HCEC 1CT (cell line): ENCODE measurements at places on chromosomes 1 and 21.

- DNase-seq, result no peak
These were observed 184.1 kb upstream of the RNPC3 start for GRCh38 chr1:103341377-103341880.

GRCh38 chr1:243335292-243335691 is 79.5 kb downstream of the SDCCAG8 start:
- no peak for DNase-seq

DNA sequence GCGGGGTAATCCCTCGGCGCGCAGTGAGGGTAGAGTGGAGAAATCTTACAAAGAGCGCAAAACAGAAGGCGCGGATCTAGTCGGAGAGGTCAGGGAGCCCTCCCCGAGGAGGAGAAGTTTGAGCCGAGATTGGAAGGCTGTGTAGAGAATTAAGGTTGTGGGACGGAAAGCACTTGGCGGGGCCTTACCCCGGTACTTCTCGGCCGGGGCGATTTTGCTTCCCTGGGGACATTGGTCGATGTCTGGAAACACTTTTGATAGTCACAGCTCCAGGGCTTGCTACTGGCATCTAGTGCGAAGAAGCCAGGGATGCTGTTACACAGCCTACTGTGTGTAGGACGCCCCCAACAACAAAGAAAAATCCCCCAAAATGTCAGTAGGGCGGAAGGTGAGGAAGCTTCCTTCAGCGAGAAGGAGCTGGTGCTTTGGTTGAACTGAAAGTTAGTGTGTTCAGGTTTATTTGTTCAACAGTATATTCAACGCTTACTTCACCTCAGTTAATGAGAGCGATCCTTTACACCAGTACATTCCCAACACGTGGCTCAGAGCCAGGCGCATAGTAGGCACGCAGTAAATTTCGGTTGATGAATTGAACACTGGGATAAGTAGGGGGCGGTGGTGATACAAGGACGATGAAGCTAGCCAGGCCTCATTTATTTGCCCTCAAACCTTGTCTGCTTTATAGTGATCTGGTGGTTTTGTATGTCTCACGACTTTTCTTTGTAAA is 807 bp downstream of the CEP85 start:
- peak; percentile 11 for DNase-seq

GRCh38 chr1:244029124-244029523 is 22.0 kb upstream of the ZBTB18 start:
- no peak for DNase-seq

DNA sequence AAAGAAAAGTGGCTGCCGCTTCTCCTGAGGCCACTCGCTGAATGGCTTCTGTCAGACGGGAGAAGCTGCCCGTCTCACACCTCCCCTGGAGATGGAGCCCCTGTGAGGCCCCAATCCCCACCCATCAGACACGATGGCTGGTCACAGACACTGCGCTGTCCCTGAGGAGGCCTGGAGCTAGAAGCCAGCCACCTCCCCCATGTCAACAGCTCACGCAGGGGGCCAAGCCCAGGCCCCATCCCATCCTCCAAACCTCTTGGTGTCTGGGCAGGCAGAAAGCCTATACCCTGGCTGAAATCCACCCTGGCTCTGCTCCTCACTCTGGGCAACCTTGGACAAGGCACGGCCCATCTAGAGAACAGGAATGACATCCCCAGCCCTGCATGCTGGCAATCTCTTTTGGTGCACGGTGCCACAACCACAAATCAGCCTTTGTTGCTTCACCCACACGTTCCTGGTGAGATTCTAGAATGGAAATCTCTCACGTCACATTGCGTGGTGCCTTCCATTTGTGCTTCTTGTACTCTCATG is 273.9 kb upstream of the VAMP3 start:
- DNase-seq, result no peak

- peak; percentile 14 for DNase-seq
These were observed 4.9 kb upstream of the SLC44A5 start for GRCh38 chr1:75615613-75616435.

- peak; percentile 4 for DNase-seq
These were observed 22.8 kb upstream of the KCNC4 start for GRCh38 chr1:110187139-110187890.

- DNase-seq, result no peak
These were observed 128.7 kb upstream of the DPYD start for GRCh38 chr1:98049370-98050135.

GRCh38 chr1:172977296-172978017 is 73.3 kb downstream of the TNFSF18 start:
- peak; percentile 40 for DNase-seq

- DNase-seq, result peak; percentile 85
These were observed 3.7 kb downstream of the FBXO42 start for GRCh38 chr1:16348414-16349182.

GRCh38 chr1:159556931-159557369 is 21.1 kb upstream of the OR10J5 start:
- DNase-seq, result no peak
